ENCODE measurements at places on chromosomes 5 and 9.

DNA sequence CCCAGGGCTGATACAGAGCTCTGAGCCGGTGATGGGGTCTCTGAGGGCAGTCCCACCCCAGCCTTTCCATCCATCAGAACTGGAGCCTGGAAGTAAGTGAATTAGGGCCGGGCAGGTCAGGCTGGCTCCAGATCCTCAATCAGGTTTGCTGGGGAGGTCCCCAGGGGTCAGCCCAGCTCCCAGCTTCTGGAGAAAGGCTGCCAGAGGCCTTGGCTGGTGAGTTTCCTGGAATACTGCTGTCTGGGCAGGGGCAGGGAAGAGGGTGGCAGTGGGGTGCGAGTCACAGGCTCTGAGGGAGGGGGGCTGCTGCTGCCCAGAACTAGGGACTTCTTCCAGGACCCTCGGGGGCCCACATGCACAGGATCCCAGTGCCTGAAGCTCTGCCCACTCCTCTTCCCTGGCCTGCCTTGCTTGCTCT is 200.6 kb upstream of the MVB12B start:
- DNase-seq: no peak

- no peak for DNase-seq
Observed at GRCh38 chr5:132446621-132447020, 44.0 kb downstream of the IRF1 start.

DNA sequence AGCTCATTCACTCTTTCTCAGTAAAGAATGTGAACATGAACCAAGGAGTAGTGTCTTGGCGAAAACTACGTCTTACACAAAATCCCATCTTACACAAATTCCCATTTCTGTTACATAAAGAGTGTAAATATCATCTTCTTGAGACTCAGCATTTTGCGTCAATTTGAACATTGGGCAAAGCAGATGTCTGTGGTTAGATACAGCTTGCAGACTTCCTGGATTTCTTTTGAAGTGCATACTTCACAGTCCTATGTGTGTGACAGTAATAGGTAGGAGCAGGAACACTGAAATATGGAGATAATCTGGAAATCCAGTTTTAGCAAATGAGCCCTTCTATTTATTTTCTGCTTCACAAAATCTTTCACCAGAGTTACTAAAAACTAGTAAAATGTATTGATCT is 58.8 kb downstream of the C6 start:
- DNase-seq: no peak

DNA sequence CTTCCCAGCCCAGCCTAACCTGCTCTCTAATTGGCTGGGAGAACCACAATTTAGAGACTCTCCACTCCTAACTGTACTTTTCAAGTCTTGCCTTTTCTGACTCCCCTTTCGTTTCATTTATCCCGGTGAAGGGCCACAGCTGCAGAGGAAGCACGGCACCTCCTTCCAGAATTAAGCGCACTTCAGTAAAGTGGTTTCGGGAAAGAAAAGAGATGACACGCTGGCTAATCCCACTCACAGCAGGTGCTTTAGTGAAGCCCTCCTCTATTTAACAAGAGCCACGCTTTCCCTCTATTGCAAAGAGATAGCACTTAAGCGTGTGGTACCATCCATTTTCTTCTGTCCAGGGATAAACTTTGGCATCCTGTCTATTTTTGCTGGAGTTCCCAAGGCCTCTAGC is 4.8 kb downstream of the DNAH5 start:
- DNase-seq: no peak

DNA sequence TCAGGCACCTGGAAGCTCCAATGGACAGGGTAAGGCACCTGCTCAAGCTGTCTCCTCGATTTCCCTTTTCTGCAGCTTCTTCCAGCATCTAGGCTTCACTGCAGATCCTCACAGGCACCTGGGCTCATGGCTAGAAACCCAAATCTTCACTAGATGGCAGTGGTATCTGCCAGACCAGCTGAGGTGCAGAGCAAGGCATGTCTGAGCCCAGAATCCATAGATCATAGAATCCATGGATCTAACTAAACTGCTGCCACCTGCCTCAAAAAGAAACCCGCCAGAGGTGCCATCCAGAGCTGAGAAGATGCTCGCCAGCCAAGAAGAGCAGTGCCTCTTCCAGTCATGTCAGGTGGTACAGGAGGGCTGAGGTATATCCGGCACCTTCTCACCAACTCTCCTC is 6.9 kb downstream of the SHC3 start:
- no peak for DNase-seq

GRCh38 chr5:65067147-65067506 is 298.4 kb downstream of the CWC27 start:
- DNase-seq: no peak

- no peak for DNase-seq
Observed at GRCh38 chr9:27059907-27060306, 49.1 kb upstream of the TEK start.

DNA sequence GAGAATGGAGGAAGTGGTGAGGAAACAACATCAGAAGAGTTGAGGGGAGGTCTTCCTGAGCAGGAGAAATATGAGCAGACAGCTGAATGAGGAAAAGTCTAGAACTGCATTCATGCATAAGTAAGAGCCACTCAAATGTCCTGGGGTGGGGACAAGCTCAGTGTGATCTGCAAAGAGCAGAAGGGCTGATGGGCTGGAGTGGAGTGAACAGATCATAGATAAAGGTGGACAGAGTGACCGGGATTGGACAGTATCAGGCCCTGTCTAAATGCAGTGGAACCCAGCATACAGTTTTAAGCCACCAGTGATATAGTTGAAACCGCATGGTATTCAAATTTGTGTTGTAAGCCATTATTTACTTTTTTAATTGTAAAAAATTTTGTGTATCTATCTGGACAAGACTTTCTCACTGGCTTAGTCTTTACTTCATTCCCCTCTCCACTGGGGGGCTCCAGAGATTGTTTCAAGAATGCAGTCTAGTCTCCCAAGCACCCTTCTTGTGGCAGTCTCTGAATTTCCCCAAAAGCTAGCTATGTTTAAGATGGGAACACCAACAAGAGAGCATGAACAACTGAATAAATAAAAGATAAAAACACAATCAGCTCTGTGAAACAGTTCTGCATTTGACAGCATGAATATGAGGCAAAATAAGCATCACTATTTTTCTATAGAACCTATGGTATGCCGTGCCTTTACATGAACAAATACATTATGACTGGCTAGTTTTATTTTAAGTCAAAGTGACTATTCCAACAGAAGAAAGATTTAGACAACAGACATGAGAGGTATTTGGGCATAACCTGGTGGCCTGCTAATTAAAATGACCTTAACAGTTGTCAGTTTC is 10.7 kb upstream of the STK32A start:
- DNase-seq: no peak

GRCh38 chr5:3337812-3338541 is 257.7 kb upstream of the IRX1 start:
- DNase-seq: no peak
